NCI-H510A (cell line): ENCODE measurements at places on chromosomes 2 and 18.

GRCh38 chr2:79100285-79100684 is 12.5 kb upstream of the REG1B start:
- DNase-seq, result no peak

GRCh38 chr2:81853341-81853740 is 1548.8 kb upstream of the LRRTM1 start:
- DNase-seq, result no peak

DNA sequence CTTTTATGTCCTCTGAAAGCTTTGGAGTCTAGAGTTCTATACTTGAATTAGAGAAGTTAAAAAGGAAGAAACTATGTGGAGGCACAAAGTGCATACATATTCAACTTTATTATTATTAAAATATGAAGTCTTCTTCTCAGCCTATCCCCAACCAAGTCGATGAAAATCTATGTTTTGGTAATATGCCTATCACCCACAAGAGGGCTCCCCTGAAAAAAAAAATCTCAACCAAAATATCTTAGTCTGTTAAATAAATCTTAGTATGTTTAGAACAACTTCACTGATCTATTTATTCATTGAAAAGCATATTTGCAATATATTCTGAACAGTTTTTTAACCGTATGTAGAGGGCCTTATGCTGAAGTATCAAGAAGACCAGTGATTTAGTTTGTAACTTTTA is 804.5 kb downstream of the TDRD15 start:
- no peak for DNase-seq

- DNase-seq, result no peak
Measured at GRCh38 chr18:8984131-8984721, 118.3 kb upstream of the NDUFV2 start.

GRCh38 chr2:74564222-74564621 is 9.7 kb downstream of the DOK1 start:
- no peak for DNase-seq

DNA sequence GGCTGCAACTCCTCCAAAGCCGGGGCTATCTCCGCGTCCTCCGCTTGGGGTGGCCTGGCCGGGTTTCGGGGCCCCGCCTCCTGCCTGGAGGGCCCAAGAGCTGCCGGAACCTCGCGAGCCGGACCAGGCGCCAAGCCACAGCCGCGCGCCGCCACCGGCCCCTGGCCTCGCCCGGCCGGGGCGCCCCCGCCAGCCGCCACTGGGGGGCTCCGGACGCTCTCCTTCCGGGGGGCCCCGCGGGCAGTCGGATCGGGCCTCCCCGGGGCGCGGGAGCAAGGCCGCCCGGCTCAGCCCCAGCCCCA is 17.4 kb upstream of the HAAO start:
- no peak for DNase-seq

- DNase-seq, result no peak
Measured at GRCh38 chr18:23538001-23538400, 34.7 kb downstream of the RMC1 start.

- DNase-seq, result no peak
Measured at GRCh38 chr2:84799772-84800171, 81.1 kb downstream of the TRABD2A start.

GRCh38 chr18:3648200-3648599 is 198.2 kb downstream of the TGIF1 start:
- no peak for DNase-seq

- no peak for DNase-seq
Measured at GRCh38 chr2:134361648-134362047, 107.8 kb downstream of the MGAT5 start.

DNA sequence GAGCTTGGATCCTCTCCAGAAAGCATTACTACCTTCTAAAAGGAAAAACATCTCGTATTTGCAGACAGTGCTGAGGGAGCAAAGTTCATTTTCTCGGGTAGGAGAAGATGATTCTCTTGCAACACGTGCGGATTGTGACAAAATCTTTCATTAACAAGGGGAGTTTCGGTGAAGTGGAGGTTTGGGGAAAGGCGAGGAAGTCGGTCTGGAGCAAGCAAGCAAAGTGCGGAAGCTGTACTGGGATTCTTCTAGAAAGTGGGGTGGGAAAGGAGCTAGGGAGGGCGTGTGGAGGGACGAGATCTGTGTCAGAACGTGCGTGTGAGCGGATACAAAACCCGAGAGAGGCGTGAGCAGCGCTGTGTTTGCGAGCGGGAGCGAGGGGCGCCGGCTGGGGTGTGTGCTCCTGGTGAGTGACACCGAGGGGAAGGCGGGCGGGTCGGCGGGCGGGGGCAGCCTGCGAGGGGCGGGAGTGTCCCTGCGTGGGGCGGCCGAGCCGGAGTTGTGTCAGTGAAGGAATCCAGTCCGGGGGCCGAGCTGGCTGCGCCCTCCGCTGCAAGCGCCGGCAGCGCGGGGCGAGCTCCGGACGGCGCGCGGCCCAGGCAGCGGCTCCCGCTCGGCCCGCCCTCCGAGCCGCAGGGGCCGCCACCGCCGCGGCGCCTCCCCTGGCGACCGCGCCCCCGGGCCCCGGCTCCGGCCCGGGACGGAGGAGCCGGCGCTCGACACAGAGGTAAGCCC is at the start of gene SPATS2L:
Gene SPATS2L, plus strand, starts transcription at position 498 of the 735 bp plus-strand sequence. CDS start 82,552 bp downstream, outside the sequence.
- DNase-seq, result peak; percentile 14

DNA sequence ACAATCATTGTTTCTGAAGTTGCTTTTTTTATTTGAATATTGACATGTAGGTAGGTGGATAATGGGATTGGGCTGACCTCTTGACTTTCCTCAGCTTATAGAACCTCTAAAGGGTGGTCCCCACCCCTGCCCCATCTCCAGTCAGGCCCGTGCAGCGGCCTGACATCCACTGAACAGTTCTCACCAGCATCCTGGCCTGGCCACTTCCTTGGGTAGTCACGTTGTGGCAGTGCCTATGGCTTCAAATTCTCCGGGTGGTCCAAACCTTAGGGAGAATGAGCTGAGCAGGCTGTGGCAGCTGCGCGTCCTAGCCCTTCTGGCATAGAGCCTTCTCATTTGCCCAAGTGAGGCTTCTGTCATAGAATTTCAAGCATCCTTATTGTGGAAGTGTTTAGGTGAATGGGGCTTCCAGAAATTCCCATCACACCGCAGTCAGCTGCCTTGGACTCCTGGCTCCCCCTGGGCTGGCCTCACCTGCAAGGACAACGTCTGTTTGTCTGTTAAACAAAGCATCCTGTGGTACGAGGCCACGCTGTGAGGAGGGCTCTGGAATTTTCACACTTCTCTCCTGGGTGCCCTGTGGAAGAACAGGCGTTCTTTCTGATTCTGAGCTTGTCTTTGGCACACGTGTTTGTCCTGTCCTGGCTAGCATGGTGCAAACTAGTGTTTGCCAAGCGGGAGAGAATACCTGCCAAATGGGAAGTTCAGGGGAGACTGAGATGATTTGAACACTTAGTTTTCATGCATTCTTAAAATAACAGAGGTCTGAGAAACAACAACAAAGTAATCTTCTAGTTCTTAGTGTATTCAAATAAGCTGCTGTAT is 31.8 kb upstream of the OTOS start:
- DNase-seq, result no peak

DNA sequence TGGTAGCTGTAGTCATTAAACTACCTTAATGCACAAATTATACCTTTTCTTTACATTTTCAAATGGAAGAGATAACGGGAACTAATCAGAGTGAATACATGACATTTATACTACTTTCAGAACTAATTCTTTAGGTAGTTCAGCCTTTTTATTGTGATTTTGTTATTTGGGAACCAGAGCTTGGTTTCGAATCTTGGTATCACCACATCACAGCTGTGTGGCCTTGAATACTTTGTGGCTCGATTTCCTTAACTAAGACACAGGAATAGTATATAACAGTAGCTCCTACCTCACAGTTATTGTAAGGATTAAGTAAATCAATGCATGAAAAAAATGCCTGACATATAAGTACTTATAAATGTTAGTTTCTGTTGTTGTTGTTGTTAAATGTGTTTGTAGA is 240.0 kb downstream of the WDR7 start:
- no peak for DNase-seq

- DNase-seq, result no peak
Measured at GRCh38 chr2:241952816-241953215, 83.3 kb downstream of the RTP5 start.

- DNase-seq, result no peak
Measured at GRCh38 chr2:28642796-28643195, 108.8 kb upstream of the PPP1CB start.

- DNase-seq, result no peak
Measured at GRCh38 chr2:2188344-2188920, 142.6 kb downstream of the MYT1L start.

GRCh38 chr2:134739236-134739878 is 20.6 kb upstream of the TMEM163 start:
- no peak for DNase-seq

DNA sequence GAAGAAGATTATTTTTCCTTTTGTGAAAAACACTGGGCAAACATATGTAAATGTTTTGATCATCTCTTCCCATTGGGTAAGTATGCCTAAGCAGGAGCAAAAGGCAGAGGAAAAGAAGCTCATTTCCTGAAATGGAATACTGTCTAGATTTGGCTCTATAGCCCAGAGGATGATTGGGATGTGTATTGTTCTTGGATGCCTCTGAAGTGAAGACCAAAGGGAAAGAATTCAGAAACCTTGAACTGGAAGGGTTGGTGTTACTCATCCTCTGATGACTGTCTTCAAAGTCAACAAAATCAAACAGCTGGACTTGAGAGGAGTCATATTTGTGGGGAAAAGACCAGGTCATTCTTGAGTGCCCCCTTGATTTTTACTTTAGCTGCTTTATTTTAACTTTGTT is 112.6 kb upstream of the NT5C1B start:
- no peak for DNase-seq

DNA sequence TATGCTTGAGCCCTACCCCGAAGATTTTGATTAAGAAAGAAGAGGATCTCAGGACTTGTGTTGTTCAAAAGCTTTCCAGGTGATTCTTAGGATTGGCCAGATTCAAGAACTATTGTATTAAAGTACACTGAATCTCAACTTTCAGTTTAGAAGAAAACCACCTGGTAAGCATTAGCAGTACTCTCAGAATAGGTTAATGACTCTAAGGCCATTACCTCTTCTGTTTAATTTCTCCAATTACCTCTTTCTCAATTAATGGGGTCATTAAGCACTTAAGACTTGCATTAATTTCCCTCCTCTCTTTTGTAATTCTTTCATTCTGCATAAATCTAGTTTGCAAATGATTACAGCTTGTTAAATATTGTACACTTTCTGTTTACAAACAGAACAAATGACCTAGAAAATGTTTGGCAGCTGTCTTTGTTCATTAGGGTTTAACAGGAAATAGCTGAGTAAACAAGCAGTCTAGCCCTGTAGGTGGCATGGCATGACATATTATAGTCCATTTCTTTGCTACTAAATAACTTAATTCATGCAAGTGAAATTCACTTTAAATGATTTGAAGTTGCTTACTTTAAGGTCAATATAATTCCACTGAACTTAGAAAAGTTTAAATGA is 20.4 kb upstream of the TDRD15 start:
- no peak for DNase-seq

DNA sequence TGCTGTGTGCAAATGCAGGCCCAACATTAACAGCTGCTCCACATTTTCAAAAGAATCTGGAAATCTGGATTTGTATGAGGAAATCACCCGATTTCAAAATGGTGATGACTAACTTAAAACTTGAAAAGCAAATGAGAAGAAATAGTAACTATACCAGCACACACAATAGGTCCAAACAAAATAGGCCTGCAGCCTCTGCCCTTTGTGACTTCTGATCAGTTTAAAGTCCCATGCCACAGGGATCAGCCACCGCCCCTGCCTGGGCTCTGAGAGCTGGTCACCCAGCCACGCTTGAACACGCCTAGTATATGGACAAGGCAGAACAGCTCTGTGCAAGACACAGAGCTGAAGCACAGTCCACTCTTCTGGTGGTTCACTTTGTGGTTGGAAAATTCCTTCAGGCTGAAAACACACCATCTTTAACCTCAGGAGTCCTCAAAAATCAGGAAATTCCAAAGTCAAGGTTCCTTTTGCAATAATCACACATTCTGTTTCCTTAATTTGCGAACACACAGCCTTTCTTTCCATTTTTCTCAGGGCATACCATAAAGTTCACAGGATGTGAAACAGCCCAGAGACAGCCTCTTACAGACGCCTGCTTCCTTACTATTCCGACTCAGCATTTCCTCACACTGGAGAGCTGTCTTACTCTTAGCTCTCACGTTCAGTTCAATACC is 150.1 kb upstream of the RIOK3 start:
- no peak for DNase-seq

DNA sequence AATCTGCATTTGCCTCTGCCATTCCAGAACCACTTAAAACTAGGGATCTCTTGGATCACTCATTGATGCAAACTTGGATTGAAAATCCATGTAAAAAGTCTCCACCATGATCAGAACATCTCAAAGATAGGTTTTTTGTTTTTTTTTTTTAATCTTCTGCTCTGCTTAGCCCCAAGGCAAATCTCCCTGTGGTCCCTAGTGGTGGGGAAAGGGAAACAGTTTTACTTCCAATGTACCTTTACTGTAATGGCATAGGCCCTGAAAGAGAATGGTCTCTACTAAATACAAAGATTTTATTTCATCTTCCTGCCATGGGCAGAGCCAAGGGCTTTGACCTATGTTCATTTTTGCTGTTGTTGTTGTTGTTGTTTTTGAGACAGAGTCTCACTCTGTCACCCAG is 78.4 kb downstream of the KANSL1L start:
- no peak for DNase-seq

DNA sequence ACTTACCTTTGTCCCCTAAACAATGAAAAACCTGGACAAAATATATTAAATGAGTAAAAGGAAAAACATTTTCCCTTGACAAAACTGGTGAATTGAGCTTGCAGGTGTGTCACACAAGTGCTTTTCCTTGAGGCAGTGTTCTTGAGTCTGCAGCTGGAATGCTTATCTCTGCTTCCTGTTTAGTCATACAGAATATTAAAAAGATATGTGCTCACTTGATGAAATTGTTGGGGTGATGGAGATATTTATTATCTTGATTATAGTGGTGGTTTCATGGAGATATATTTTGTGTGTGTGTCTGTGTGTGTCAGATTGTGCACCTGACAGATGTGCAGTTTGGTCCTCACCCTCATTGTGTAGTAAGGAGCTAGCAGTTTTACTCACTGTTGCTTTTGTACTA is 3.3 kb downstream of the TAF1B start:
- no peak for DNase-seq

- no peak for DNase-seq
Measured at GRCh38 chr2:54531558-54531957, 75.4 kb downstream of the SPTBN1 start.

DNA sequence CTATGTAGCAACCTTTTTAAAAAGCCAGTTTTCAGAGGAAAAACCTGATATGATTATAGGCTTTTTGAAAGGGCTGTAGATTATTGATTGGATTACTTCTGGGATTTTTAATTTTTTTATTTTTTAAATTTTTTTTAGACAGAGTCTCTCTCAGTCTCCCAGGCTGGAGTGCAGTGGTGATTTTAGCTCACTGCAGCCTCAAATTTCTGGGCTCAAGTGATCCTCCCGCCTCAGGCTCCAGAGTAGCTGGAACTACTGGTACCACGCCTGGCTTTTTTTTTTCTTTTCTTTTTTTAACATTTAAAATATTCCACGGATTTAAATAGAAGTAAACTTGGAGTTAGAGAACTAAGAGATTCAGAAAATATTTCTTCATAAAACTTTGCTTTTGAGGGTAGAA is 1.2 kb downstream of the MRPL19 start:
- DNase-seq, result no peak
